MCF 10A (cell line): ENCODE measurements at places on chromosomes 6 and 20. TPM values are rescaled to one million over a fixed set of nuclear protein-coding genes. Genes with fewer than 3 reads are reported as not detected.
A peak's percentile ranks its signal among the peaks of the same experiment; 100 is the strongest.

Gene LRRN4
- total RNA-seq, result not detected in 2 replicates

Gene CYP21A2
- 0.33 and 0.88 TPM in 2 replicates for total RNA-seq

GRCh38 chr6:84926189-84927155, 162.1 kb upstream of the TBX18 start:
- DNase-seq, result peak; percentile 71

GRCh38 chr20:62581806-62582205, 60.5 kb upstream of the SLCO4A1 start:
- no peak for DNase-seq

Gene IL17A
- not detected in 2 replicates for total RNA-seq

DNA sequence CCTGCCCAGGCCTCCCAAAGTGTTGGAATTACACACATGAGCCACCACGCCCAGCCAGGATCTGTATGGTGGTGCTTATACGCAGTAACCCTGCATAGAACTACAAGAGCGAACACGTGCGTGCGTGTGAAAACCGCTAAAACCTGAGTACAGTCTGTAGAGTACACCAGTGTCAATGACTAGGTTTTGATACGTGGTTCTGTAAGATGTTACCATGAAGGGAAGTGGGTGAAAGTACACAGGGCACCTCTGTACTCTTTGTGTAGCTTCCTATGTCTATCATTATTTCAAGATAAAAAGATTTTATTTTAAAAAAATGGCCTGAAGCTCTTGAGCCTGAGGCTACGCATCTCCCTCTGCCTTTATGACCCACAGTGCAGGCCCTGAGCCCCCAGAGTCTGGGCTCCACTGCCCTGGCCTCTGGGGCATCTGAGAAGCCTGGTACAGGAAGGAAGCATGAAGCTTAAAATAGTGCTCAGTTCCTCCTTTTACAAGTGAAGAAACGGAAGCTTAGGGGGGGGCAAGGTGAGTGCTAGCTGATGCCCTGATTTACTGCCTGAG, 21.6 kb downstream of the LY86 start:
- no peak for DNase-seq

Gene MAS1
- total RNA-seq, result not detected in 2 replicates

DNA sequence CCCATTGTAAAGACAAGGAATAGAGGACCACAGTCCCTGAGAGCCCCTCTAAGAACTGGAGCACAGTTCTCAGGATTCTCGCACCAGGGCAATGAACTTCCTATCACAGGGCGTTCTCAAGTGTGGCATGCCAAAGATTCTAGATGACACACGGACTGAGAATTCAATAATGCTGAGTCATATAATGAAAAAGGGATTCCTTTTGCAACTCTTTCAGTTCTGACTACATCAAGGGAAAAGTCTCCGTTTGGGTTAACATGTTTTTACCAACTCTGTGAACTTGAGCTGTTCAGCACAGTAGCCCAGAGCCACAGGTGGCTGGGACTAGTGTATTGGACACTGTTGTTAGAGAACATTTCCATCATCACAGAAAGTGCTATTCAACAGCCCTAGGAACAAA, 3.4 kb downstream of the MED20 start:
- DNase-seq, result peak; percentile 89

GRCh38 chr20:13455713-13456112, 183.0 kb downstream of the TASP1 start:
- peak; percentile 16 for DNase-seq

DNA sequence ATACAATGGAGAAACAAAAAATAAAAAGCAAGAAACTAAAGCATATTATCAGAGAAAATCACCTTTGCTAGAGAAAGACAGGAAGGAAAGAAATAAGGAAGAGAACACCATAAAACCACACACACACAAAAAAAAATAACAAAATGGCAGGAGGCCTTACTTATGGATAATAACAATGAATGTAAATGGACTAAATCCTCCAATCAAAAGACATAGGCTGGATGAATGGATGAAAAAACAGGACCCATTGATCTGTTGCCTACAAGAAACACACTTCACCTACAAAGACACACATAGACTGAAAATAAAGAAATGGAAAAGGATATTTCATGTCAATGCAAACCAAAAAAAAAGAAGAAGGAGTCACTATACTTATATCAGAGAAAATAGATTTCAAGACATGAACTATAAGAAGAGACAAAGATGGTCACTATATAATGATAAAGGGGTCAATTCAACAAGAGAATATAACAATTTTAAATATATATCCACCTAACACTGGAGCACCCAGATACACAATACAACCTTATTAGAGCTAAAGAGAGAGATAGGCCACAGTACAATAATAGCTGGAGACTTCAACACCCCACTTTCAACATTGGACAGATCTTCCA, 693.6 kb downstream of the HACE1 start:
- no peak for DNase-seq

DNA sequence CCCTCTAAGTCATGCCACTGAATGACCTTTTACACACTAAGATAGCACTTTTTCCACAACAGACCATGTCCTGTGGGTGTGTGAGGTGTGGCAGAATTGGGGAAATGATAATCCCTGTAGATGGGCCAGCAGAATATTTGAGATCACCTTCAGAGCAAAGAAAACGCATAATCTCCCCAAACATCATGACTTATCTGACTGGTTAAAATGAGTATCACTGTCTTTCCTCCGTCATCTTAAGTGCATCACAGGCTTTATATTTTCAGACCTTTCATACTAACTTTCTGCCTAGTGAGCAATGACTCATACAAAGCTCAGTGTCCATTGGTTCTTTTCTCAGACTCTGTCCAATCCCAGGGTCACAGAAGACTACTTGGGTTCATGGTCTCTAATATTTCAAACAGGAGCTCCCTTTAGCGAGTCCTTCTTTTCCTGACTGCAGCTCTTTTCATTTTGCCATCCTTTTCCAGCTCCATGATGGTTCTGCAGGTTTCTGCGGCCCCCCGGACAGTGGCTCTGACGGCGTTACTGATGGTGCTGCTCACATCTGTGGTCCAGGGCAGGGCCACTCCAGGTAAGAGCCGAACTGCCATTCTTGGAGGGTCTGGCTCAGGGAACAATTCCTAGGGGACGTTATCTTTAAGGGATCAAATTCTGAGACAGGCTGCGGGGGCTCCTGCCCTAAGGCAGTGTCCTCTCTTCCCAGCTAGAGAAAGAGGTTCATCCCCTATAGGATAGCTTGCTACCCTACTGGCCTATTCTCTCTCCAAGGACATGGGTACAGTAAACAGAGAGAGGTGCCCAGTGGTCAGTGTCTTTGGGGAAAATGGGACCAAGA, at the start of gene HLA-DPB1:
TSS of gene HLA-DPB1 (plus strand) at position 423 of the 838 bp plus-strand sequence. CDS start at position 475, 52 bp downstream.
- peak; percentile 64 for DNase-seq

GRCh38 chr6:4872841-4873240, 96.6 kb downstream of the CDYL start:
- DNase-seq, result no peak

Gene TOX2
- total RNA-seq, result 2.4 and 2.7 TPM in 2 replicates

GRCh38 chr6:75382634-75382900, 98.0 kb upstream of the TMEM30A start:
- no peak for DNase-seq

Gene ADGB
- total RNA-seq, result not detected in 2 replicates

GRCh38 chr6:11366934-11367637, 134.6 kb upstream of the NEDD9 start:
- DNase-seq, result no peak

DNA sequence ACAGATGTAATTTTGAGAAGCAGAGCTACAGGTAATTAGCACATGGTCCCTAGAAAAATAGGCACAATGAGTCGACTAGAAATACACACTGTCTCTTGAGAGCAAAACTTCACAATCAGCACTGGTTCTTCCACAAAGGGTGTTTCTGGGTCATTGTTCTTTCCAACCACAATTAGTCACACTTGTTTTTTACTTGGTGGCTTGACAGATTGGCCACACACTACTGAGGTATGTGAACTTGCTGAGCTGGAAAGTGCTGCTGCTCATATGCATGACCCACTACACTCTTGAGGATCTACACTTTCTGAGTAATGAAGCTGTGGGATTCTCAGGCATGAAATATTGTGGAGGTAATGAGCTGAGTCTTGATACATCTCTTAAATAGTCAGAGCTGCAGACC, 347.7 kb downstream of the BCKDHB start:
- peak; percentile 77 for DNase-seq

- DNase-seq, result no peak
Observed at GRCh38 chr6:1865585-1865984, 255.9 kb downstream of the FOXC1 start.

- peak; percentile 88 for DNase-seq
Observed at GRCh38 chr6:13725570-13725969, 13.9 kb upstream of the RANBP9 start.

DNA sequence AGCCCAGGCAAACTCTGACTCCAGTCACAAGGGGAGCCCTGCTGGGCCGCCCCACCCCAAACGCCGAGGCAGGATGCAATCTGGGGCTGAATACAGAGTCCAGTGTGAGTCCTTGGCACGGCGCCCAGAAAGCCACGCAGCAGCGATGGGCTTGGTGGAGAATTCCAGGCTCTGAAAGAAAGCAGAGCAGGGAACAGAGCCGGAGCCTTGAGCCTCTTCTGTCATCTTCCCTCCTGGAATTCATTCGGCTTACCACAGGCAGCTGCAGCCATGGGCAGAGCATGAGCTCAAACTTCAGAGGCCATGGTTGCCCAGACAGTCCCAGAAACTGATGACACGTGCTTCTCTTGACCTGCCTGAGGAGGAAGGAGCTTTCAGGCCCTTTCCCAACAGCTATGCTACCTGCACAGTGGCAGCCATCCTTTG, 441.1 kb upstream of the JARID2 start:
- peak; percentile 68 for DNase-seq

GRCh38 chr6:474453-475185, 83.1 kb downstream of the IRF4 start:
- no peak for DNase-seq

- peak; percentile 17 for DNase-seq
Observed at GRCh38 chr6:85678026-85678601, 35.4 kb upstream of the SYNCRIP start.

Gene UTRN
- 78.7 and 84.8 TPM in 2 replicates for total RNA-seq

GRCh38 chr20:25012616-25013189, 20.2 kb upstream of the APMAP start:
- no peak for DNase-seq

Gene RGS17
- 2.5 and 3.7 TPM in 2 replicates for total RNA-seq

- no peak for DNase-seq
Observed at GRCh38 chr6:43781941-43782704, 12.1 kb downstream of the VEGFA start.

GRCh38 chr6:155461556-155461955, 5.9 kb upstream of the NOX3 start:
- DNase-seq, result no peak

DNA sequence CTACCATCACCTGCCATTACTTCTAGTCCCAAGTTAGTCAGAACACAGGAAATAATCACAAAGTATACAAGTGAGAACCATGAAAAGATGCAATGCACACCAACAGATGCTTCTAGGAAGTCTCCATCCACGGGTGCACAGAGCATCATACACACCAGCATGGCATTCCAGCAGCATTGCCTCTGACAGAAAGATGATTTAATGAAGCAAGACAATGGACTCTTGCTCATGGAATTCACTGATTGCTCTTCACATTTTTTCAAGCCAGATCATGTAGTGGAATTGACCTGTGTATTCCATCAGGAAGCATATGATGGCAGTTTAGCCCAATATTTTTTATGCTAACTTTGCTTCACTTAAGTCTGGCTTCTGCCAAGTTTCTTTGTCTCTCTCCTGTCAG, 406.3 kb upstream of the RGS17 start:
- DNase-seq, result no peak

Gene E2F3
- total RNA-seq, result 18.5 and 18.7 TPM in 2 replicates

GRCh38 chr6:70590400-70590799, 23.7 kb downstream of the SDHAF4 start:
- no peak for DNase-seq

- DNase-seq, result no peak
Observed at GRCh38 chr20:1381753-1382591, 10.9 kb downstream of the FKBP1A start.

- no peak for DNase-seq
Observed at GRCh38 chr6:18160911-18161310, 5.7 kb downstream of the KDM1B start.

DNA sequence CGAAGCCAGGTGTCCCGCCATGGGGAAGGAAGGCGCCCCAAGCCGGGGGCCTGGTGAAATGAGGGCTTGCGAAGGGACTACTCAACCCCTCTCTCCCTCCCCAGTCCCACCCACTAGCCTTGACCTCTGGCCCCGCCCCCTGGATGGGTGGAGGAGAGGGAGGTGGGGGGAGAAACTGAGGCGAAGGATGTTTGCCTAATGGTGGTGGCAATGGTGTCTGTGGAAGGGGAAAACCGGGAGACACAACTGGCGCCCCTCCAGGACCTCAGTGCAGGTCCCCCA, at the start of gene POU5F1:
TSS of gene POU5F1 (minus strand) at position 83 of the 282 bp plus-strand sequence. CDS start at position 21, 62 bp downstream.
- DNase-seq, result no peak

GRCh38 chr20:9403448-9403847, 110.9 kb upstream of the LAMP5 start:
- DNase-seq, result no peak

Gene ULBP1
- total RNA-seq, result not detected in 2 replicates
